ENCODE measurements at places on chromosomes 11 and 22.

GRCh38 chr11:8034106-8034585 is 46.9 kb upstream of the TUB start:
- DNase-seq, result no peak

DNA sequence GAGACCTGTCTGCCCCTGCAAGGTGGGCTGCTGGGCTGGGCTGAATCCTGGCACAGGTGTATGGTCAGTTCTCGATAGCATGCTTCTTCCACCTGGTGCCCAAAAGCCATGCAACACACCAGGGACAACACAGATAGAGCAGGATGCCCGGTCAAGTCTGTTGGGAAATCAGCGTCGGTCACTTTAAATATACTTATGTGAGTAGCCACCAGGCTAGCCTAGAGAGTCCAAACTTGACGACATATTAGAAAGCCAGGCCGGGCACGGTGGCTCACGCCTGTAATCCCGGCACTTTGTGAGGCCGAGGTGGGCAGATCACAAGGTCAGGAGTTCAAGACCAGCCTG is 8.9 kb downstream of the C1QTNF6 start:
- no peak for DNase-seq

DNA sequence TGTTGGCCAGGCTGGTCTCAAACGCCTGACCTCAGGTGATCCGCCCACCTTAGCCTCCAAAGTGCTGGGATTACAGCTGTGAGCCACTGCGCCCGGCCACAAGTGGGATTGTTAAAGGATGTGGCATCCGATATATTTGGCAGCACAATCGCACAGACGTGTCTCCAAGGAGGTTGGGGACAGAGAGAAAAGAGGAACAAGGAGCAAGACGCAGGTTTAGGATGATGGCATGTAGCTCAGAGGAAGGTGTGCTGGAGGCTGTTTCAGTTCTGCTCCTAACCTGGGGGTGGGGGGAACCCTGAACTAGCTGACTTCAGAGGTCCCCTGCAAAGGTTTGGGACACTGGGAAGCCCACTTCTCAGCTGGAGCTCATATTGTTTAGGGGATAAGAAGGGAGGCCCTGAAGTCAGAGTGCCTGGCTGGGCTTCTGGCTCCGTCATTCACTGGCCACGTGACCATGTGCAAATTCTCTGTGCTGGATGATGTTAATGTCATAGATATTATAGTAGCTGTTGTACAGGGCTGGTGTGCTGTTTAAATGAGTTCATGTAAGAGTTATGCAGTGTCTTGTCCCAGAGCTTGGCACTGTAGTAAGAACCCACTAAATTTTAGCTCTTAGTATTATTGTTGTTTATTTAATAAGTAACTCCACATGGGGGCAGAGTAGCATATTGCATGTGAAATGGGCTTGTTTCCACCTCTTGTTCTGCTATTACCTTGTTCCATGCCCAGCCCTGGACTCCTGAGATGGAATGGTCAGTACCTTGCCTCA is 129.7 kb downstream of the ST3GAL4 start:
- peak; percentile 9 for DNase-seq

DNA sequence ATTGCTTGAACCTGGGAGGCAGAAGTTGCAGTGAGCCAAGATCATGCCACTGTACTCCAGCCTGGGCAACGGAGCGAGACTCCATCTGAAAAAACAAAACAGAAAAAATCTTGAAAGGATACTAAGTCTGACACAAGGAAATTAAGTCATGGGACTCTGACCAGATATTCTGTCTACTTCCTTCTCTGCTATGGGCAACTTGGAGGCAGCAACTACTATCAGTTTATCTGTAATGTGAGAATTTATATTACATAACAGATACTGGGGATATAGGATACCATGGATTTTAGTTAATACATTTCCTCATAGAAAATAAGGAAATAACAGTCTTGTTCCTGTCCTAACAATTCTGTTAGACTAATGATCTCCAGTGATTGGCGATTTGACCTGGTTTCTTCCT is 1.6 kb upstream of the SGSM3 start:
- DNase-seq, result no peak

DNA sequence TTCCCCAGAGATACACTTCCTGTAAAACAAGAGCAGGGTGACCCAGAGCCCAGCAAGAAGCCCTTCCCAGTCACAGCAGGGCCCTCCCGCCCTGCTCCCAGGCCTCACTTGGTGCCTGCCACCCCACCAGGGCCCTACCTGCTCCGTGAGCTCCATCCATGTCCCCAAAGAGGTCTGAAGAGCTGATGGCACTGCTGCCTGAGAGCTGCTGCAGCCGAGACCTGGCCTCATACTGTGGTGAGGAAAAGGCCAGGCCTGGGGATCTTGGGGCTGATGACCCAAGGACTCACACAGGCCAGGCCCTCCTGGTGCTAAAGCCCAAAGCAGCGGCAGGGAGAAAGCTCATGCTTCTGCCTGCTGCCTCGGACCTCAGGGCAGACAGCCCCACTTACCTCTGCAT is 10.3 kb downstream of the ARFGAP2 start:
- no peak for DNase-seq

DNA sequence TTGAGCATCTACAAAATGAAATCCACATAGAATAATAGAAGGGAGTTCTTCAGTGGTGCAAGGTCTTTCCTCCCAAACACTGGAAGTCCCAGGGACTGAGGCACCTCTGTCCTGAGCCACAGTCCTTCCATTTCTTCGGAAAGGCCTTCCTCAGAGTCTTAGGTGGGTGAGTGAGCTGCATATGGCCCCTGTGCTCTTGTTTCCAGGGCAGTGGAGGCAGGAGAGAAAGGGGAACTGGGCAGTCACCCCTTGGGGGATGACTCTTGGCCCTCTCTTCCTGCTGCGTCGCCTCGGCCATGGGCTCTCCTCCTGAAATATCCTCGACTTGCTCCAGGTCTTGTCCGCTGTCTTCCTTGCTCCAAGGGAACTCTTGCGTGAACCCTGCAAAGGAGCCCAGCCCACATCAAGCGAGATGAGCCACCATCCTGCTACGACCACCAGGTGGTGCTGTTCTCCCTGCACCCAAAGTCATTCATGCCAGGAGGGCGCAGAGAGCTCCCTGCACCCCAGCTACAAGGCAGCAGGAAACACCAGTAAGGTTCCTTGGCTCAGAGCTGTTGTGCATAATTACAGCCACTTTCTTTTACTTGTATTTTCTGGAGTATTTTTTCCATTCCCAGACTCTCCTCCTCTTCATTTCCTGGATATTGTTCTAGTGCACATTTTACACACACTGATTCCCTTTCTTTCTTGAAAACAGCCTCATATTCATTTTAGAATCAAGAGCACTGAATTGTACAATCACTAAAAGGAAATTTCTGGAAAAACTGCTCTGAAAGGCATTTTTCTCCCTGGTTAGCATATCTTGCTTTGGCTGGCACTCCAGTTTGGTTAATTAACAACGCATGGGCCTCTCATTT is 397.8 kb downstream of the OPCML start:
- peak; percentile 1 for DNase-seq

- DNase-seq, result no peak
Measured at GRCh38 chr11:47406896-47407745, 1.3 kb upstream of the SLC39A13 start.

DNA sequence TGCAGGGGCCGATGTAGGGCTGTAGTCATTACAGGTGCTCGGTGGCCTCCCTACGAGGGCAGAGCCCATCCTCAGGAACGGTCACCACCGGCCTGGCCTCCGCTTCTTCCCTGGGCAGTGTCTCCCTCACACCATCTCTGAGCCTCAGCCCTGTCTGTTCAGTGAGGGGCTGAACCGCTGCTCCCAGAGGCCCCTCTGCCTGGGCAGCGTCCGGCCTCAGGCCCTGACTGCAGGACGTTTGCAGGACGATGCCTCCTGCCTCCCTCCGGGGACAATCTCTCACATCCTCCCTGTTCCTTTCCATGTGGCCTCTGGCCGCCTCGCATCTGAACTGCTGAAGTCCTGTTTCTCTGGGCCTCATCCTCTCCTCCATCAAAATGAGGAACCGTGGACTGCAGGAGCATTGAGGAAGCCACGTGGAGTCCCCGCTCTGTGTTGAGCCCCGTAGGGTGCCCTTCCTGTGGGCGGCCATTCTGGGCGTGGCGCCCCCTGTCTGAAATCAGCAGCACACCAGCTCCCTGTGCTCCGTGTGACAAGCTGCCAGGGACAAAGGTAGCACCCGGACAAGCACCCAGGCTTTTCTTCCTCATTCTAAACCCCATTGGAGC is 933.5 kb downstream of the BRD1 start:
- DNase-seq, result no peak
